ENCODE measurements at places on chromosomes 1 and 21. TPM values are rescaled to one million over a fixed set of nuclear protein-coding genes. Genes with fewer than 3 reads are reported as not detected.

Gene CFAP410
- 7.9 TPM for total RNA-seq

Gene LENEP
- total RNA-seq = not detected

- no peak for DNase-seq
Observed at GRCh38 chr1:95321531-95321930, 87.5 kb downstream of the RWDD3 start.

DNA sequence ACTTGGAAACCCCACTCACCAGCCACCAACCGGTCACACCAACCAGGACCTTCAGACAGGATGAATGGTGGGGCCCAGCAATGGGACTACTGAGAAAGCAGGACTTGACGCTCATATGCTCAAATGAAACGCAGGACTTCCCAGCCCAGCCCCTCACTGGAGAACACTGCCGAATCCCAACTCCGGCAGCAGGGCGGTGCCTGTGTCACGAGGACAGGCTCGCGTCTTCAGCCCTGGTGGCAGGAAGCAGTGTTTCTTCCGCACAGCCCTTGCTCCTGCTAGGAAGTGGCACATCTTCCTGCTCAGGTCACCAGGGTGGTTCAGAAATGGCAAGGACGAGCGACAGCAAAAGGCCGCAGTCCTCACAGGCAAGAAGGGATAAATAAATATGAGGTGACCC lies 38.9 kb downstream of the CD58 start:
- no peak for DNase-seq

GRCh38 chr1:8315573-8316475 lies 2.1 kb upstream of the SLC45A1 start:
- no peak for DNase-seq

GRCh38 chr21:45837936-45838335 lies 143.6 kb upstream of the COL6A1 start:
- DNase-seq = no peak

- DNase-seq = no peak
Observed at GRCh38 chr1:236140705-236141446, 1.5 kb upstream of the GPR137B start.

GRCh38 chr1:221699577-221699976 lies 42.3 kb downstream of the DUSP10 start:
- no peak for DNase-seq

- no peak for DNase-seq
Observed at GRCh38 chr1:201088901-201089525, 23.2 kb downstream of the CACNA1S start.

GRCh38 chr21:32322103-32322502 lies 23.4 kb downstream of the MRAP start:
- DNase-seq = no peak

DNA sequence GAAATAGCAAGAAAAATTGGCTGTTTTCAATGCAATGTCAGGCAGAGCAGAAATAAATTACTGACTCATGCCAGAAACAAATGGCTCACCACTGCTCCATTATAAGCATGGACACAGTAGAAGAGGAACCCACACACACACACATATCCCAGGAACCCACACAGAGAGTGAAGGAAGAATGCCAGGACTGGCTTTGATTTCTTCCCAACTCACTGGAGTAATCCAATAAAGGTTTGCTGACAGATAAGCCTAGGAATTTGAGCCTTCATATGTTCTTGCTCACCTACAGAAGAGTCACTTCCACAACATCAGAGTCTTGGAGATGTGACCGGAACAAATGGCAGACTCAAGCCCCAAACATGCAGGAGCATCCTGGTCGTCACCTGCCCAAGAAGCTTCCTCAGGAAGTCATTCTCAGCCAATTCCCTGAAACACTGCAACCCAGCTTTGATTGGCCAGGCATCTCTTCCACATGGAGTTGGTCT lies 2.2 kb downstream of the SH3BP5L start:
- DNase-seq = no peak

DNA sequence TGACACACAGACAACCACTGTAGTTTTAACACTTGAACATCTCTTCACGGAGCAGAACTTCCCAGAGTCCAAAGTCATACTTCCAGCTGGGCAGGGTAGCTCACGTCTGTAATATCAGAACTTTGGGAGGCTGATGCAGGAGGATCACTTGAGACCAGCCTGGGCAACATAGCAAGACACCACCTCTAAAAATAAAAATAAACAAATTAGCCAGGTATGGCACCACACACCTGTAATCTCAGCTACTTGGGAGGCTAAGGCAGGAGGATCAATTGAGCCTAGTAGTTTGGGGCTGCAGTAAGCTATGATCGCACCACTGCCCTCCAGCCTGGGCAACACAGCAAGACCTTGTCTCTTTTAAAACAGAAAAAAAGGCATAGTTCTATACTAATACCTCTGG lies 24.3 kb upstream of the EFHD2 start:
- no peak for DNase-seq

Data from esophagus squamous epithelium (tissue), 5 donors.